ENCODE measurements at places on chromosomes 6 and 20. TPM values are rescaled to one million over a fixed set of nuclear protein-coding genes. Genes with fewer than 3 reads are reported as not detected.

The ZFP64 gene
- 11.3 TPM for total RNA-seq

The WFDC10B gene
- not detected for total RNA-seq

DNA sequence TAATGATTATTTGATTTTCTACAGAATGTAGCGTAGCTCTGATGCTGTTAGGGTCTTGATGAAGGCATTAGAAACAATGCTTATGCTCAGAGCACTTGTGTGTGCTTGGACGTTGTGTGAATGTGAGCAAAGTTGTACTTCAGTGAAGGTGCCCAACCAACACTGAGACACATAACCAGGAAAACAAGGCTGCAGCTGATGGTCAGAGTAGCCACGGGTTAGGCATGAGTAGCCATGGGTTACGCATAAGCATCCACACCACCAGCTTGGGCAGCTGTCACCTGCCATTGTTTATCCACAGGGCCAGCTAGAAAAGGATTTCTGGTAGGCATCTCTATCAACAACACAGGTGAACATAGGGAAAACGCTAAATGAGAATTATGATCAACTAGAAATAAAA, 326.6 kb downstream of the NRN1 start:
- H3K4me3 ChIP-seq: no peak overlapping the region
- no peak for DNase-seq
- H3K4me1 ChIP-seq: no peaks in the 10 kb centered on the region
- peaks cover 6% of the 10 kb centered on the region for H3K36me3 ChIP-seq
- no peak overlapping the region for H3K27ac ChIP-seq

DNA sequence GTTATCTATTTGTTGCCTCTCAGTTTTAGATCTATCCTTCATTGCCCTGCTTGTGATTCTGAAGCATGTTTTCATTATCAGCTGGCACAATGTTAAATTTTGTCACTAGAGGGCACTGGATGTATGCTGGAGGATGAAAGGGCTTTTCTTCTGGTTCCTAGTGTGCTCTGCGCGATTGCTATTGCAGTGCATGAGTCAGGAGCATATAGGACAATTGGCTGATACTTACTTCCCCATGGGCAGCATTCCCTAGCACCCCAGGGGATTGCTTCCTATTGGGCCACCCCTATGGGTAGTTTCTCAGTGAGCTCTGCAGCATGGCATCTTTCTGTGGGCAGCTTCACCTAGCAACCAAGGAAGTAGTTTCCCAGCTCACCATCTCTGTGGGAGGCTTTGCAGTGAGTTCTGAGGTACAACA, 280.3 kb upstream of the SYNCRIP start:
- H3K27ac ChIP-seq: no peak overlapping the region
- H3K4me1 ChIP-seq: no peaks in the 10 kb centered on the region
- H3K36me3 ChIP-seq: no peaks in the 10 kb centered on the region
- no peak for DNase-seq

The IRAK1BP1 gene
- 3.0 TPM for total RNA-seq

DNA sequence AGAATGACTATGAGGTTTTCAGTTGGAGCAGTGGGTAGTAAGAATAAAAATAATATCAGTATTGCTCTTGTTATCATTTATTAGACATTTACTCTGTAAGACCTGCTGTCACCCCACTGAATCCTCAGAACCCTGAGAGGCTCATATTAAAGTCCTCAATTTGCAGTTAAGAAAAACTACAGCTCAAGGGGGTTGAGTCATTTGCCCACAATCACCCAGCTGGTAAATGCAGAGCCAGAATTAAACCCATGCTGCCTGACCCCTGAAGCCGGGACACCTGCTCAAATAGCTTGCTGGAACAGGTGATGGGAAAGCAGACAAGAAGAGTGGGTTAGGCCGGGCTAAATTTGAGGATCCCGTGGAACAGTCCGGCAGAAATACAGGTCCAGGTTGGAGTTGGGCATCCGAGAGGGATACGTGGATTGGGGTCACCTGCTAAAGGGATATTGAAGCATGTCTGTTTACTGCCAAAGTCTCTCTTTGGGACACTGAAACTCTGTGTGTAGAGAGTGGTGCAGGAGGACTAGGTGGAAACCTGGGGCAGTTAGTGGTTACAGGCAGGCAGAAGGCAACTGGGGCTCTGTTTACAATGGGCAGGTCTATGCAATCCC, 344.1 kb downstream of the CDC5L start:
- H3K4me3 ChIP-seq: no peak overlapping the region
- H3K4me1 ChIP-seq: peaks cover 3% of the 10 kb centered on the region
- no peak overlapping the region for H3K27ac ChIP-seq
- H3K27me3 ChIP-seq: no peaks in the 10 kb centered on the region
- no peaks in the 10 kb centered on the region for H3K36me3 ChIP-seq

GRCh38 chr6:26215585-26216358, 128.5 kb downstream of the HFE start:
- H3K27ac ChIP-seq: no peak overlapping the region
- H3K4me3 ChIP-seq: no peak overlapping the region
- no peaks in the 10 kb centered on the region for H3K27me3 ChIP-seq
- peak; percentile 67 for DNase-seq
- H3K36me3 ChIP-seq: no peaks in the 10 kb centered on the region
- peaks cover 26% of the 10 kb centered on the region for H3K4me1 ChIP-seq

GRCh38 chr6:118940770-118941169, 5.8 kb upstream of the MCM9 start:
- H3K27ac ChIP-seq: no peak overlapping the region
- H3K4me3 ChIP-seq: no peak overlapping the region
- H3K36me3 ChIP-seq: peaks cover 42% of the 10 kb centered on the region
- H3K4me1 ChIP-seq: peaks cover 6% of the 10 kb centered on the region

- peaks cover 25% of the 10 kb centered on the region for H3K36me3 ChIP-seq
- DNase-seq: no peak
- H3K27ac ChIP-seq: peak overlapping the region; percentile 98
- H3K27me3 ChIP-seq: no peaks in the 10 kb centered on the region
- peaks cover 52% of the 10 kb centered on the region for H3K4me1 ChIP-seq
Measured at GRCh38 chr6:37259191-37259590, 1.2 kb upstream of the TMEM217 start.

DNA sequence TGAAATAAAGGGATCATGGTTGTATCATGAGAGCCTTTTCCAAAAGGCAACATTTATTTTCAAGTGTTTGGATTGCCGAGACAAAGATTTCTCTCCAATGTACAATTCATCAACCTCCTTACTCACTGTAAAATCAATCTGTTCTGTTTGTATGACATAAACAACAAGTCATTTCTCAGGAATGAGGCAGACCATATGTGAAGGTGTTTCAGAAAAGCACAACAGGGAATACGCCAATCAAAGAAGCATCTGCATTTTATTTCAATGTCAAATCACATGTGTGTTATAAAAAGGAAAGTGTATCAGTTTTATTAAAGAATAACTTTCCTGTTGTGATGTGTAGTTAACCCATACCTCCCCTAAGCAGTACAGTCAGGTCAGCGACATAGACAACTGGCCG, 653.7 kb downstream of the TFAP2A start:
- H3K27me3 ChIP-seq: no peaks in the 10 kb centered on the region

DNA sequence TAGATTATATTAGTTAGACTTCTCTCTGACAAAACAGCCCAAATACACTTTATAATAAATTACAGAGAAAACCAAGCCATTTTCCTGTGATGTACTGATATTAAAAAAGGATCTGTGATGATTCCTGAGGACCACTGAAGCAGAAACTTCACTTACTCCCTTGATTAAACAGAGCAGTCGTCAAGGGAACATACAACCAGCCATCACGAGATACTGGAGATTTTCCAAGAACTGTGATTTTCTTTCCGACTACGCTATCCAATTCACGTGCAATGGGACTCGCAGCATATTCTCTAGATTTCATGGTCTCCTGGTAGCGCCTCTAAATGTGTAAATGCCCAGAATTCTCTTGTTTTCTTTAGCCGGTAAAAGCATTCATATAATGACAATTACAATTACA, 377.4 kb downstream of the PHF3 start:
- H3K36me3 ChIP-seq: no peaks in the 10 kb centered on the region
- no peak overlapping the region for H3K27ac ChIP-seq
- no peaks in the 10 kb centered on the region for H3K27me3 ChIP-seq
- DNase-seq: no peak
- no peak overlapping the region for H3K4me3 ChIP-seq
- H3K4me1 ChIP-seq: peaks cover 2% of the 10 kb centered on the region

DNA sequence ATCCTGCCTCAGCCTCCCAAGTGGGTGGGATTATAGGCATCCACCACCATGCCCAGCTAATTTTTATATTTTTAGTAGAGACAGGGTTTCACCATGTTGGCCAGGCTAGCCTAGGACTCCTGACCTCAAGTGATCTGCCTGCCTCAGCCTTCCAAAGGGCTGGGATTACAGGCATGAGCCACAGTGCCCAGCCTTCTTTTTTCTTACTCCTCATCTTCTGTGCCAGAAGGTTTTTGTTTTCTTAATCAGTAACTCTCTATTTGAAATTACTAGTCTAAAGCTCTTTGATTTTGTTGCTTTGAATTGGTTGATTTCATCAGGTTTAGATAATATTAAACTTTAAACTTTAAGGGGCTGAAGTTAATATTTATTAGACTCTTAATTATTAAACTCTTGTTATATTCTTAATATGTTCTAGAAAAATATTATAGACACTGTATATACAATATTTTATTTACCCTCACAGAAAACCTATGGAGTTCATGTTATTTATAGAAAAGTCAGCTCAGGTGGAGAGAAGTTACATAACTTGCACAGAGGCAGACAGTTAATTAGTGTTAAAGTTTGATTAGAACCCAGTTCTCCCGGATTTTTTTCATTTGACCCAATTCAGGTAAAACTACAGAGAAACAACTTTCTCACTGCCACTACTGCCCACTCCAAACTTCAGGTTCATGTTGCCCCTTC, 177.4 kb upstream of the SGK1 start:
- DNase-seq: no peak
- H3K27me3 ChIP-seq: peaks cover 4% of the 10 kb centered on the region
- no peak overlapping the region for H3K27ac ChIP-seq

DNA sequence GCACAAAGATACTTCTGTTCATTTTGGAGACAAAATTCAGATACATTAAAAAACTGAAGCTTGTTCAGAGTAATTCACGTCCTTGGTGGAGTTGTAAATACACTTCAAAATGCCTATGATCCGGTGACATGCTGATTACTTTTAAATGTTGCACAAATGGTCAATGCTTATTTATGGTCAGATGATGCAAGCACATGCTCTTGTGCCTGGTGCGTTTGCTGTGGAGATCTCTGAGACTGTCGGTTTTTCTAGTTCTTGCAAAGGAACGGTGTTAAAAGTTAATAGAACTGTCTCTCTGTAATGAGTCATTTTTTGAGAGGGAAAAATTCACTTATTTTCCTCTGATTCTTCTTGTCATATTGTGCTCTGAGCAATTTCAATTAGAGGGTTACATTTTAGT, 45.2 kb upstream of the EDN3 start:
- no peak for DNase-seq
- H3K4me1 ChIP-seq: peaks cover 50% of the 10 kb centered on the region
- no peak overlapping the region for H3K4me3 ChIP-seq

Measured in activated CD8-positive, alpha-beta memory T cell treated with anti-CD3 and anti-CD28 coated beads, Interleukin-2, amount 10 ng/mL, durations not matched to agents 7 days and 5 days (primary cell).